ENCODE measurements at places on chromosomes 7 and 10.

DNA sequence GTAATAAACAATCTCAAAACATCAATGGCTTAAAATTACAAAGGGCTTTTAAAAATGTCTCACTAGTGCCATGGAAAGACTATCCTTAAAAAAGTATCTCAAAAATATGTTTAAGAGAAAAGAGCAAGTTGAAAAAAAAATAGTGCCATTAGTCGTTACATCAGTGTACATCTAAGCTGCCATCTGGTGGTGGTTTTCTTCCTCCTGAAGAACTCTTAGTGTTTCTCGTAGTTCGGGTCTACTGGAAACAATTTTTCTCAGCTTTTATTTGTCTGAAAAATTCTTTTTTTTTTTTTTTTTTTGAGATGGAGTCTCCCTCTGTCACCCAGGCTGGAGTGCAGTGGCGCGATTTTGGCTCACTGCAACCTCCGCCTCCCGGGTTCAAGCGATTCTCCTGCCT lies 5.9 kb upstream of the GARIN1A start:
- no peak for DNase-seq

- DNase-seq = no peak
Measured at GRCh38 chr10:87740254-87740655, 77.8 kb downstream of the ATAD1 start.

- no peak for DNase-seq
Measured at GRCh38 chr7:47446871-47447466, 134.9 kb downstream of the TNS3 start.

- DNase-seq = no peak
Measured at GRCh38 chr10:22648547-22648961, 65.8 kb downstream of the PIP4K2A start.

GRCh38 chr10:22581461-22581860 lies 132.9 kb downstream of the PIP4K2A start:
- DNase-seq = no peak

GRCh38 chr7:37295401-37295800 lies 153.3 kb downstream of the ELMO1 start:
- no peak for DNase-seq

- peak; percentile 28 for DNase-seq
Measured at GRCh38 chr10:29734962-29735627, 100.3 kb upstream of the SVIL start.

DNA sequence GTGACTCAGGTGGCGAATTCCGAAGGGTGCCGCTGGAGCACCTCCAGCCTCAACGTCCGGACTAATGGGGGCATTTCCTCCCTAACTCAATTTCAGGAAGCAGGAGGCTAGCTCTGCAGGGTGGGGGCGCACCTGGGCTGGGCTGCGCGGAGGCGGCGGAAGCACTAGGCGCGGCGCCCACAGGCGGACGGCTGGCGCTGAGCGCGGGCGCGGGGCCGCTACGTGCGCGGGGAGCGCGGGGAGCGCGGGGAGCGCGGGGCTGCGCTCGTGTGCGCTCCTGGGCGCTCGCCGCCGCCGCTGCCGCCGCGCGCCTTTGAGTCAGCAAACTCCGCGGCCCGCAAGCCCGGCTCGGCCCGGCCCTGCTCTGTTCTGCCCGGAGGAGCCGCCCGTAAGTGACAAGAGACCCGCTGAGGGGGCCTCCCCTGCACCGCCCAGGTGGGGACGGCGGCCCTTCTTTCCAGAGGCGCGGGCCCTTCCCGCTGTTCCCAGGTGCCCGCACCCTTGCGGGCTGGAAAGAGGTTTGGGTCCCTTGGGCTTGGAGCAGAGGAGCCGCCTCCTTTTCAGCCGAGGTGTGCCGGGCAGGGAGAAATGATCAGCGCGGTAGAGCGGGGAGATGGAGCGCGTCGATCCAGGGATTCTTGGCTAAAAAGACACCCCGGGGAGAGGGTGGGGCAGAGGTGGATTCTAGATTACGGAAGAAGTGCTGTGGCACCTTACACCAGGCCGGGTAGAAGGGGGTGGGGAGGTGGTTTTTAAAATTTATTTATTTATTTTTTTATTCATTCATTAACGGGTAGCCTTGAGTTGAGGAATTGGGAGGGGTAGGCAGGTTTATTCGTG lies at the start of gene SNX10:
Gene SNX10 (plus strand): TSS at position 164 of the 840 bp plus-strand sequence. CDS start 54,581 bp downstream, outside the sequence.
- DNase-seq = peak; percentile 82

DNA sequence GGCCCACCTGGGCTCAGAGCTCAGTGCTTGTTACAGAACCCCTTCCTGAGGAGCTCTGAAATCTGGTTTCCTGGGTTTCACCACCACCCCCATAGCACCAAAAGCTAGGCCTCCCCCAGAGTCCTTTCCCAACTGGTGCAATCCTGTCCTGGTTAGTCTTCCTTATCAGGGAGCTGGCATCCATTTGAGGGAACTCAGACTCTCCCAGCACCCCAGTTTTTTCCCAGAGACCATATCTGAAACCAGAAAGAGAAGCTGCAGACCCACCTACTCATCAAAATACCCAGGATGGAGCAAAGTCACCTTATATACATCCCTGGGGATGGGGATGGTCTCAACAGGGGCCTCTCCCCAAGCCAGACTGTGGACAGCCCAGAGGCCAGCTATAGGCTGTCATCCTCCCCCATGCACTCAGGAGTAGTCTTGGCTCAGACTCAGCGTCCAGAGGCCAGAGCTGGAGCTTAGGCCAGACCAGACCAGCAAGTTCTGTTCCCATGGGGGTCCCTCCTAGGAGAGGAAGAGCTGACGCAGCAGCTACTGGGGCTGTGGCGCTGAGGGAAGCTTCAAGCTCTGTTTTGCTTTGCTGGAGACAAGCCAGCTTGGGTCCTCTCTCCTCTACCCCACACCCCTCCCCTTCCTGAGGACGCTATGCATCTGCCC lies 3.0 kb downstream of the TBATA start:
- DNase-seq = no peak

GRCh38 chr7:109076396-109076972 lies 506.8 kb downstream of the DNAJB9 start:
- no peak for DNase-seq

DNA sequence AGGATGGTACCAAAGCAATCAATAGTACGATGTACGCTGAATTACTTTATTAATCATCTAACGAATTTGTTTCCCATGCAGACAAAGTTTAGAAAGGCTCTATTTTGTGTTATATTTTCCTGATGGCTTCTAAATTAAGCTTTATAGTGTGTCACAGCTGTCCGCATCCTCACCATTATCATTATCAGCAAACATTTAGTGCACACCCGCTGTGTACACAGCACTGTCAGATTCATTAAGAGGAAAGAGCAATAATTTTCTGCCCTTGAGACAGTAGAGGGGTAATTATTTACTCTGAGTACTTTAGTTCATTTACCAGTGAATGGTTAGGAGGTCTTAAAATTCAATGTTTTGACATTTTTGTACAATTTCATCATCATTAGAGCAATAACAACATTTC lies 233.3 kb upstream of the PTPRZ1 start:
- DNase-seq = no peak

- DNase-seq = no peak
Measured at GRCh38 chr10:117398029-117398428, 22.8 kb upstream of the PDZD8 start.

GRCh38 chr10:87674943-87675342 lies 15.3 kb downstream of the PAPSS2 start:
- no peak for DNase-seq

Measured in NCI-H345 (cell line).